ENCODE measurements at places on chromosomes 12 and 14.

GRCh38 chr14:103576371-103577024 lies 13.7 kb downstream of the COA8 start:
- no peak for DNase-seq

GRCh38 chr14:59123531-59123930 lies 64.9 kb upstream of the DAAM1 start:
- DNase-seq: no peak

- DNase-seq: no peak
Observed at GRCh38 chr14:32590157-32590556, 261.1 kb downstream of the AKAP6 start.

DNA sequence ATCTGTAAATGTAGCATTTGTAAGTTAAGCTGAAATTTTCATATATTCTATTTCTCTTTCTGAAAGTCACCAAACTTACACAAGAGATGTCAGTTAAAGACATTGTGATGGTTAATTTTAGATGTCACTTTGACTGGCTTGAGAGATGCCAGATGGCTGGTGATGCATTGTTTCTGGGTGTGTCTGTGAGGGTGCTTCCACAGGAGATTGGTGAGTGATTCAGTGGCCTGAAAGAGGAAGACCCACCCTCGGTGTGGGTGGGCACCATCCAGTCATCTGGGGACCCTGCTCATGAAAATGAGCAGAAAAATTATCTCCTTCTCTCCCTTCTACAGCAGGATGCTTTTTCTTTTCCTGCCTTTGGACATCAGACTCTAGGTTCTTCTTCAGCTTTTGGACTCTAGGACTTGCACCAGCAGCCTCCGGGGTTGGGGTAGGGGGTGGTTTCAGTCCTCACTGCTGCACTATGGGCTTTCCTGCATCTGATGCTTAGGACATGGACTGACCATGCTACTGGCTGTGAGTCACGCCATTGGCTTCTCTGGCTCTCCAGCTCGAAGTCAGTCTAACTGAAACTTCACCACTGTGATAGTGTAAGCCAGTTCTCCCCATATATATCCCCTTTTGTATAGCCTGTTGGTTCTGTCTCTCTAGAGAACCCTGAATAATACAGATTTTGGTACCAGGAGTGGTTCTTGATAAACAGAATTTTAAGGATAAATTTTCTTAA lies 20.9 kb downstream of the PDE6H start:
- no peak for DNase-seq

- no peak for DNase-seq
Observed at GRCh38 chr12:117981267-117981666, 12.5 kb upstream of the KSR2 start.

- no peak for DNase-seq
Observed at GRCh38 chr14:28772613-28773012, 6.0 kb downstream of the FOXG1 start.

DNA sequence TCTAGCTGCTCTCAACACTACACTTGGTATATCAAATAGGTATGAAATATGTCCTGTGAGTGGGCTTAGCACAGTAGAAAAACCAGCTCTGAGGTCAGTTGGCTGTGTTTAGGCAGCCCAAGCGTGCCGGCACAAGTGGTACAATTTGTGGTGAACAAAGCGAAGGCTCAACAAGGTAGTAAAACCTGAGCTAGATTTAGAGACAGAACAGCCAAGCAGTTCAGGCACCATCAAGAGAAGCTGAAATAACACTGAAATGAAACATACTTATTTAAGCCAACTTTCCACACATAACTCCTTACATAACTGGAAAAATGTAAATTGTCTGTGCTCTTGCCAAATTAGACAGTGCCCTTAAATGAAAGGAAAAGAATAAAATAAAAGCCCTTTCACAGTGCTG lies 596.8 kb upstream of the FBXO33 start:
- DNase-seq: no peak

- no peak for DNase-seq
Observed at GRCh38 chr12:96862326-96862725, 44.7 kb upstream of the NEDD1 start.
